ENCODE measurements at places on chromosomes 1 and 21.
A peak's percentile ranks its signal among the peaks of the same experiment; 100 is the strongest.

DNA sequence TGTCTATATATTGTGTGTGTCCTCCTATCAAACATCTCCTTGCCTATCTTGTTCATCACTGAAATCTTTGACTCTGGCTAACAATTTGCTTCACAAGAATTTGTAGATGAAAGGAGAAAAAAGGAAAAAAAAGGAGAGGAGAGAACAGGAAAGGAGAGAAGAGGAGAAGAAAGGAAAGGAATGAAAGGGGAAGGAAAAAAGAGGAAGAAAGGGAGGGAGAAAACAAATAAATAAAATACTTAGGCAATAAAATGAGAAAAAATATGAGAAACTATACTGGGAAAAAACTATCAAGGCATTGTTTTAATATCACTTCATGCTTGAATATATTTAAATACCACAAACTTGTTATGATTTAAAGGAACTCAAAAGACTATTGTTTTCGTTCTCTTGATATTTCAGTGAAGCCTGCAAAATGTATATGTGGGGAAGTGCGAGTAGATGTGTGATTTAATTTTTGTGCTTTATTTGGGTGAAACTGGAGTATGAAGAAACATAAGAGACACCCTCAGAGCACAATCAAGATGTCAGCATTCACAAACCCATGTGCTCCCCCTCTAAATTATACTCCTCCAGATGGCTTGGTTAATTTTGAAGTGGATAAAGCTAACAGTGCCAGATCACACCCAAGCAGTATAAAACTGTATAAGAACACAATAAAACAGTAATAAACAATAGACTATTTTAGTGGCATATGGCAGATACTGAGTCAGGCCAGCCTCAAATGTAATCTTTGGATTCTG, 205.7 kb upstream of the SAMSN1 start:
- no peak for DNase-seq

GRCh38 chr1:75542818-75543570, 67.9 kb downstream of the SLC44A5 start:
- no peak for DNase-seq

GRCh38 chr1:82299656-82300055, 498.9 kb downstream of the ADGRL2 start:
- DNase-seq: no peak

DNA sequence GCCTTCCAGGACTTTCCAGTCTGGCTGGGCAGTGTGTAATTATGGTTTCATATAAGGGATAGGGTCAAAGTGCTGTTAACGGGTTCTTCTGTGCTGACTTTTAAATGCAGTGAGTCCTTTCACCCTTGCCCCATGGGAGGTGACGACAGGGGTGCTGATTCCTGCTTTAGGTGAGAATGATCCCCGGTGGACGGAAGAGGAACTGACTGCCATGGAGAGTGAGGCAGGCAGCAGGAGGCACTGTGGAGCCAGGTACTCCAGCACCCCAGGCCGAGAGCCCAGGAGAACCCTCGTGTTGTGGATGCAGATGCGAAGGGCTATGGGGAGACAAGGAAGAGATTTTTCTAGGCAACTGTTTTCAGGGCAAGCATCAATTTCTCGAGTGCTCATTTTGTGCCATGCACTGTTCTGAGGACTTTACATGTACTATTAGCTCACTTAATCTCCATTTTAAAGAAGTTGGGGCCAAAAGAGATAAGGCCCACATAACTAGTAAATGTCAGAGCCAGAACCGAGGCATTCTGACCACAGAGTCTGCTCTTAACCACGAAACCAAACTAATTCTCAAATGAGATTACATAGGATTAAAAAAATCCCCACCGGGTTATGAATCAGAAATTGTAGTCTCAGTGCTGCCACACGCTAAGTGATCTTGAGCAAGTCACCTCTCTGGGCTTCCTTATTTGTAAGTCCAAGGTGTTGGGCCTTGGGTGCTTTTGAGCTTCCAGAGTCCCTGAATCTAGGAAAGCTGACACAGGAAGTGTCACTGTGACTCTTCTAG, 28.2 kb downstream of the STPG1 start:
- no peak for DNase-seq

GRCh38 chr1:243539636-243540035, 283.8 kb downstream of the SDCCAG8 start:
- no peak for DNase-seq

GRCh38 chr1:212247179-212247721, 38.0 kb upstream of the PPP2R5A start:
- DNase-seq: no peak

DNA sequence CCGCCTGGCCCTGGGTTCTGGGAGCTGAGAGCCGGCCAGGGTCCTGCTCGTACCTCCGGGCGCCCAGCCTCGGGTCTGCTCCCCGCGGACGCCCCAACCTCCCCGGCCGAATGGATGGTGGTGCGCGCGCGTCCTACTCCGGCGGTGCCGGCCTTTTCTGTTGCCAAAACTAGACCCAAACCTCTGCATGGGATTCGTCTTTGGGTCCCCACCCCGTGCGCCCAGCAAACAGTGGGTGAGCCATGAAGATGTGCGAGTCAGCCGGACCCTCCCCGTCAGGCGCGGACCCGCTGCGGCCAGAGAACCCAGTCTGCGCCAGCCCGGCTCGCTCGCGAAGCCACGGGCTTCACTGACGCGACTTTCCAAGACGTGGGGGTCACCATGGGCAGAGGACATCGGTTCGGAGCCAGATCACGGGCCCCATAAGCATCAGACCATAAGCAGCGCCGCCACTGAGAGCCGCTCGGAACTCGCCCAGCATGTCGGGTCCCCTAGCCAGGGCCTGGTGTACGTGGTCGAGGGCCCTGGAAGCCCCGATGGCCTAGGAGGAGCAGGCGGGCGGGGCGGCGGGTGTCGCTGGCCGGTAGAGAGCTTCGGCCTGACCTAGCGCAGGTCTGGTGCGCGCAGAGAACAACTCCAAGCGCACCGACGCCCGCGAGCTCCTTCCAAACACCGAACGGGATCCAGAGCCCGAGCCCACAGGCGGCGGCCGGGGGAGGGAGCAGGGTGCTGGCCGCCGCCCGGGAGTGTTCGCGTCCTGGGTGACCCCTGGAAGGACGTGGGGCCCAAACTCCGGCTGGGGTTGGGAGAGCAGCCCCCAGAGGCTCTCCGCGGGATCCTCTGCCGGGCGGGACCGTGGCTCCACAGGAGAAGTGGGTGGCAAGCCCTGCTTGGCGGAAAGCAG, 1.0 kb upstream of the TP73 start:
- no peak for DNase-seq

GRCh38 chr1:64358692-64359091, 111.2 kb upstream of the CACHD1 start:
- DNase-seq: no peak

DNA sequence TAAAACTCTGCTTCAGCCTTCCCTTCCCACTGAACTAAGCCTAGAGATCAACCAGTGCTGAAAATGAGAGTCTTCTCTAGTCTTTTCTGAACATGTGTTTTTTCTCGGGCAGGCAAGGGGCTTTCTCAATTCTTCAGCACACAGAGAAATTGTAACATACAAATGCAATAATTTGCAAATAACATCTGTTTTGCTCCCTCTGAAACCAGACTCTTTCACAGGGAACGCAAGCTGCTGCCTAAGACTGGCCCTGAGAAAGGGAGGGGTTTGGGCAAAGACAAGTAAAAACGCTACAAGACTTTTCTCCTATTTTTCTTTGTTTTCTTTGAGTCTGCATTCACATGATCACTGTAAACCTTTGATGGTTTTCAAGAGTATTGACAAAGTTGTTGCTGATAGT, 39.6 kb upstream of the VN1R5 start:
- no peak for DNase-seq

DNA sequence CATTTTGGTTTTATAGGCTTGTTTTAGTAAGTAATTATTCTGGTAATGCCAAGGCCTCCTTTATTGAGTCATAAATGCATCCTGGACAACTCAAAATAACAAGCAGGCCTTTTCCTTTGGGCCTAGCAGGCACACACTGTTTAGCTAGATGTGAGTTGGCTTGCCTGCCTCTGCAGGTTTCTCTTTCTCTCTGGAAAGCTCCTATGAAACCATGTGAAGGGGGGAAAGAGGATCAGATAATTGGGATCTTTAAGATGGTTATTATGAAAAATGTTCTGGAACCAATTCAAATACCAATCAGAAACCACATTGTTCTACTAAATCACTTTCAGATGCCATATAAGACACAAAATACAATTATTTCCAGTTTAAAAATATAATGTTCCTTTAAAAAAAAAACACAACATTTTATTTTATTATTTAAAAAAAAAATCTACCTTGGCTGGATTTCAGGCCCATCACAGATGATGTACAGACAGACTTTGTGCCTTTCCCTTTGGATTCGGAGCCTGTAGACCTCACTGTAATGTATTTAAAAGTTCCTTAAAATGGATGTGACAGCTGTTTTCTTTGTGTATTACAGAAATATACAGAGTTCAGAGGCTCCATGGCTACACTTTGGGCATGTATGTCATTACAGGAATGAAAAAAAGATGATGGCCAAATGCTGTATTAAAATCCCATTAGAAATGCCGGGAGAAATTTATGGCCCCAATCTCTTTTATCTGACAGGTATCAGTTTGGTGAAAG, 80.2 kb downstream of the NTMT2 start:
- DNase-seq: no peak

- peak; percentile 11 for DNase-seq
Measured at GRCh38 chr1:61210435-61211154, 128.2 kb downstream of the NFIA start.

- DNase-seq: no peak
Measured at GRCh38 chr1:79945391-79945790, 938.9 kb upstream of the ADGRL4 start.

DNA sequence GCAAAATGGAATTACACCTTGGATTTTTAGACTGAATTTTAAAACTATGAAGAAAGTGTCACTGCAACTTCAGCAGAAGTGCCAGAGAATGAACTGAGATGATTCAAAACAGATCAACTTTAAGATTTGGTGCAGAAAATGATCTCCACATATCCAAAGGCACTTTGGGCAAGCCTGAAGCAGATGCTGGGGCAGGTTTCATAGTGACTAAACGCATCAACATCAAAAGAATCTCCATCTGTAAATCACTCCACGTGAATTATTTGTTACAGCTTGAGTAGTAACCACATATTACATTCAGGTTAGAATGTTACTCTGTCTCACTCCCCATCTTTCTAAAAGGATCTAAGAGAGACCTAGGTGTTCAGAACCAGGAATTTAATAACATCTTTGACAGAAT, 329.0 kb upstream of the ESRRG start:
- no peak for DNase-seq

DNA sequence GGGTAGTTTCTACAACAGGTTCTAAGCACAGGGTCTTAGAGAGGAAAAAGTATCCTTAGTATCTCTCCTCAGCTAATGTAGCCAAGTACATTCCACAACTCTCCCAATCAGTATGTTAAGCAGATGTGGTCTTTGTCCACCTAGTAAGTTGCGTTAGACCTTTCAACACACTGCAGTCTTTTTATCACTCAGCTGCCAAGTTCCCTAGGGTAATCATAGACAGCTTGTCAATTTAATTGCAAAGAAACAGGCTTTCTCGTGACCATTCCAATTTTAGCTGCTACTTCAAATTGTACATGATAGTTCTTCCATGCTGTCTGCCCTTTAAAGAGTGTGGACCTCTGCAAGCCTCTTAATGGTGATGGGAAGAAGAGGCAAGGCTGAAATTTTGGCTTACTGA, 211.8 kb upstream of the PKN2 start:
- DNase-seq: no peak

- no peak for DNase-seq
Measured at GRCh38 chr1:221025956-221026355, 146.7 kb downstream of the HLX start.

GRCh38 chr1:244150665-244151064, 99.6 kb downstream of the ZBTB18 start:
- no peak for DNase-seq

GRCh38 chr1:38667626-38668025, 191.9 kb downstream of the RRAGC start:
- DNase-seq: no peak

DNA sequence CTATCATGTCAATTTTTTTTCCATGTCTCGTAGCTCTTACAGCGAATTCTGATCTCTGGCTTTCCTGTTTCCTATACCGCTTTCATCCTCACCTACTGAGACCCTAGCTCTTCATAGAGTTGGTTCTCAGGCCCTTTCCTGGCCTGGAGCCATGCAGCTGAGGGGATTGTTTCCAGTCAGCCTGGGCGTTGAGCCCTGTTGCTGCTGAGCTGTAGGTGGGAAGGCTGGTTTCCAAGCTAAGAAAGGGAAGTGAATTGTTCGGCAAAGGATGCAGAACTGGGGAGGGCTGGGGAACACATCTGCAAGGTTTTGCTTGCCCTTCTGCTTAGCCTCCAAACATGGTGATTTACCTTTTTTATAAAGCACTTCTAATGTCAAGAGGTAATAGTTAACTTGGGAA, 41.5 kb downstream of the SPATA46 start:
- no peak for DNase-seq

All from NCI-H526 treated with DMSO at 0.1 percent for 48 hours (cell line).